ENCODE measurements at places on chromosomes 12 and 14.

DNA sequence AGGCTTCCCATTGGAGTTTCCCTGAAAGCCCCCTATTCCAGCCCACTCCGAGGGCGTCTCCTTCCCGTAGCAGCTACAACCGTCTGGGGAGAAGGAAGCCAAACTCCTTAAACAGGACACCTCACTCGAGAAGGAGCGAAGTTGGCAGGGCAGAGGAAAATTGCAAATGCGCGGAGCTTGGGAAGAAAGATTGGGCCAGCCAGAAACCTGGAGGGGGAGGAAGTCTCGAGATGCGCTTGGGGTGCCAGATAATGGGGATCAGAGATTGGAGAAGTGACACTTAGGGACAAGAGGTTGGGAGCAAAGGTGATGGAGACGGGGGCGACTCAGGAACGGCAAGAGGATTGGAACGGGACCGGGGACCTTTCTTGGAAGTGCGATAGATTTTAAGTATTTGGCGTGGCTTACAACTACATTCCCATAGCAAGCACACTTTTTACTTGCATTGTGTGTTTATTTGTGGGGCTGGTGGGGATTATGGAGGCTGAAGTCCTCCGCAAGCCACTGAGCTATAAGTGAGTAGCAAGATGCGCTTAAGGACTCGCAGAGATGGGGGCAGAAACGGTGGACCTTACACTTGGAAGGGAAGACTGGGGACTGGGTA is 926 bp downstream of the HRK start:
- no peak for DNase-seq

DNA sequence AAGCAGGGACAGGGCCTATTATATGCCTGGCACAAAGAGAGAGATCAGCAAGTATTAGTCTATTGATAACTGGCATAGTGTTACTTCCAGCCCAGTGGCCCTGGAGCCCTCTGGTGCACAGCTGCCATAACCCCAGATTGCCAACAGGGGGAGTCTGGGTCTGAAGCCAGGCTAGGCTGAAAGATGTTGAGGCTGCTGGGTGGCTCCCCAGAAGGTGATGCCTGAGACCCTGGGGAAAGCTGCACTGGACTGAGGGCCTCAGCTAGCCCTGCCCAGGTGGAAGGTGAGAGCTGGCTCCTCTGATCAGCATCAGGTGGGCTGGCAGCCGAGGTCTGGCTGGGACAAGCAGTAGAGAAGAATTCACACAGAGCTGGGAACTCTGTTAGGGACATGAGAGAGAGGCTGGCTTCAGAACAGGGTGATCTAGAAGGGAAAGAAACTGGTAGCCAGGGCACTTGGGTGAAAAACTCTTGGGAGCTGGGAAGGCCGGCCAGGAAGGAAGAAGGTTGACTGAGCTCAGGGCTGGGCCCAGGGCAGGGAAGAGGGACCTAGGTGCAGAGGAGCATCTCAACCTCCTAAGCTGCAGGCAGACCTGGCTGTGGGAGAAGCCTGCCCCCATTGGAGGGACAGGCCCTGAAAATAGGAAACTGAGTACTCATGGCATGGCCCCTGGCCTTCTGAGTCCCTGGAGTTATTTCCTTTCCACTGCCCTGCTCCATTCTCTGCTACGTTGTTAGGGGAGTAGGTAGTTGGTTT is 3.9 kb downstream of the GZMH start:
- peak; percentile 25 for DNase-seq

DNA sequence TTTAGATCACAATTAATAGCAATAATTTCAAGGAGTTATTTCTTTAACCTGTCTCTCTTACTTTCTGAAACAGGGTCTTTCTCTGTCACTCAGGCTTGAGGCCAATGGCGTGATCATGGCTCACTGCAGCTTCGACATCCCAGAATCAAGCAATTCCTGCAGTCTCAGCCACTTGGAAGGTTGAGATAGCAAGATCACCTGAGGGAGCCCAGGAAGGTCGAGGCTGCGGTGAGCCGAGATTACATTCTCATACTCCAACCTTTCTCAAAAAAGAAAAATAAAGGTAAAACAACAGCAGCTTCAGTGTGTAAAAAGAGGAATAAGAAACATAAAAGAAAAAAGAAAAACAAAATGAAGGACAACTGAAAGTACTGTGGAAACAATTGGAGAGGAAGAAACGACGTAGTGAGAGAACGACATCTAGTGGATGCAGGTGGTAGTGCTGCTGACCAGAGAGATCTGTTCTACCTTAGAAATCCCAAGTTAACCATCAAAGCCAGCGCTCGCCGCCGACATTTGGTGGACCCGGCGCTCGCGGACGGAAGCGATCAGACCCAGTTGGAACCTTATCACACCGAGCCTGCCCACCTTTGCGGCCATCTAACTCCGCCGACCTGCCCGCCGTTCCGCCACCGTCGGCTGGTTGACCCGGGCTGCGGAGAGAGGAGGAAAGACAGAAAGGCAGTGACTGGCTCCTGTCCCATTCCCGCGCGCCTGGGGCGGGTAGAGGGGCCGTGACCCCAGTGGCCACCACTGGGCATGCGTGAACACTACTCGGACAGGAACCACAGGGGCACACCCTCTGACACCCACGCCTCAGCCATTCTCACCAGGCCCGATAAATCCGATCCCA is 196.1 kb downstream of the ALG10 start:
- peak; percentile 18 for DNase-seq

GRCh38 chr12:116954710-116955381 is 44.1 kb downstream of the FBXW8 start:
- no peak for DNase-seq

- DNase-seq, result peak; percentile 22
Observed at GRCh38 chr12:121295746-121296617, 527 bp downstream of the CAMKK2 start.

DNA sequence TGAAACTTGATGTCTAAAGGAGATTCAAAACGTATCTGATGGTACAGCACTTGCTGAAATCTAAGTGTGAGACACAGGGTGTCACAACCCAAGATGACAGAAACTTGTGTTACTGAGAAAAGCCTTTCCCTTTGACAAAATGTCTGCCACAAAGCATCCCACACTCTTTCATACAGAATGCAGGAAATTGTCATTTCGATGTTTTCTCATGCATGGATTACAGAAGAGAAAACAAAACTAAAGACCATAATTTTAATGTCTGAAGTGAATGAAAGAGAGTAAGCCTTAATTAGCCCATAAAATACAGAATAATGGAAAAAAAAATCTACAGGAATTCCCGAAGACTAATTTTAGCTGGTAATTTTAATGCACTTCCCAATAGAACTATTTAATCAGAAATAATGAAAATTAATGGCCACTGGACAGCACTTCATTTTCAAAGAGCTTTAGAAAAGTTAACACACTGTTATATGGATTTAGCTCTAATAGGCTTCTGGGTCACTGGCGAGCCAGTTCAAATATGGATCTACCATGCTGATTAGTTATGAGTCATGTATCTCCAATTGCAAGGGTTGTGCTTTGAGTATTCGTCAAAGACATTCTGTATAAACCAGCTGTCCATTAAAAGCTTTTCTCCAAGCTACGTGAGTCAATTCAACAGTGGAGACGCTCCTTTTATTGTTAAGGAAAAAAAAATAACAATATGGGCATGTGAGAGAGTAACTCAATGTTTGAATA is 656.7 kb downstream of the SLC16A7 start:
- no peak for DNase-seq

DNA sequence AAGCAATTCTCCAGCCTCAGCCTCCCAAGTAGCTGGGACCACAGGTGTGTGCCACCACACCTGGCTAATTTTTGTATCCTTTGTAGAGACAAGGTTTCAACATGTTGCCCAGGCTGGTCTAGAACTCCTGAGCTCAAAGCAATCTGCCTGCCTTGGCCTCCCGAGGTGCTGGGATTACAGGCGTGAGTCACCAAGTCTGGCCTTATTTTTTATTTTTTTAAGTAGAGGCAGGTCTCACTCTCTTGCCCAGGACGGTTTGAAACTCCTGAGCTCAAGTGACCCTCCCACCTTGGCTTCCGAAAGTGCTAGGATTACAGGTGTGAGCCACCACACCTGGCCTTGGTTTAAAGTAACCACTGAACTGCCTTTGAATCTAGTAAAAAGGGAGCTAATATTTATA is 56.8 kb downstream of the SPPL3 start:
- DNase-seq, result no peak

DNA sequence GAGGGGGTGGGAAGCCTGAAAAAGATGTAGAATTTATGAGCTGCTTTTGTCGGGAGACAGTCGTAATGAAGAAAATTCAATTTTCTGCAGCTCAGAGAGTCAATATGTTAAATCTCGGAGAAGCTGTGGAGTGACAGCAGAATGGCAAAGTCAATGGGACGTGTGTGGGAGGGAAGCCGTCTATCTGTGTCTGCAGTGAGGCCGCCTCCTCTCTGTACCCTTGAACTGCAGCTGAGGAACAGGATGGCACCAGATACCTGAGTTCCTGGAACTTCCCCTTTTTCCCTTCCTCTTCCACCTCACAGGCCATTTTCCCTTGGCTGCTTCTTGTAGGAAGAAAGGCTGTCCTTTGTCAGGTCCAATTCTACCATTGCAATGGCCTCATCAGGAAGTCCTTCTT is 9.3 kb upstream of the CALCOCO1 start:
- no peak for DNase-seq

GRCh38 chr12:76346798-76347420 is 1.3 kb downstream of the BBS10 start:
- DNase-seq, result no peak

GRCh38 chr14:78181270-78181669 is 11.1 kb downstream of the NRXN3 start:
- no peak for DNase-seq

GRCh38 chr12:4701395-4702190 is 18.6 kb upstream of the GALNT8 start:
- DNase-seq, result no peak

GRCh38 chr14:58061581-58061980 is 90.4 kb downstream of the ARMH4 start:
- DNase-seq, result no peak

DNA sequence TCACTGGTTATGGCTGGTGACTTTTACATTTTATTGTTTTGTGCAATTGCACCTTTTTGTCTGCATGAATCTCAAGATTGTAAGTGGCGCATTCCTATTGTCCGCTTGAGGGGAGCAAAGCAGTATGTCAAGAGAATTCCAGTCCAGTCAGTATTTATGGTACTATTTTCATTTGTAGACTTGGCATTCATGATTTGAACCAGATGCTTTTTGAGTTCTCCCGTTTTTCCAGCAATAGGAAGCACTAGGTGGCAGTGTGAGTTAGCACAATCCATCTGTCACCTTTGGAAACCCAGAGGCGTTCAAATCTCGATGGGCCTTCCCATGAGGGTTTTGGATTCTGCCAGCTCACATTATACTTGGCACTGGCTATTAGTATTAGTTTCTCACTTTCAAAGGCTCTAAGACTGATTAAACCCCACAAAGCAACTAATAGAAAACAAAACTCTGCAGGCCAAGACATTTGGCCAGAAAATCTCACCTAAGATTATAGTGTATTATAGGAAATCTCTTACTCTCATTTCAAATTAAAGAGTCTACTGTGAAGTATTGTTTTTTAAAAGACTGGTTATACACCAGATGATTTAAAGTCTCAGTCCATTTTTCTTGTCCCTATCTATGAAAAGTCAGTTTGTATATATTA is 2.2 kb downstream of the DACT1 start:
- DNase-seq, result no peak

DNA sequence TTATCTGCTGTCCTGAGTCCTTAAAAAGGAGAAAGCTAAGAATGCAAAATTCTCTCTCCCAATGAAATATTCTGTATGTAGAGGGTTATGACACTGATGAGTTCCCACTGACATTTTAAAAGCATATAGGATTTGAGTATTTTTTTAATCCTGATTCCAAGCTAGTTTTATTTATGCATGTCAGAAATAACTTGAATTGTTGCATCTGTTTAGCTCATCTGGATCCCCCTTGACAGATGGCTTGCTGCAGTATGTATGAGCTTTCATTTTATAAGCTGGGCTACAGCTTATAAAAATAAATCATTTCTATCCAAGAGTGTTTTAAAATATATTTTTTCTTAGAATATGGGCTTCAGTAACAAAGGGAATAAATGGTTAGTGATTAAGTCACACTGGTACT is 495.3 kb downstream of the NELL2 start:
- DNase-seq, result no peak

- DNase-seq, result no peak
Observed at GRCh38 chr12:67716817-67717216, 68.3 kb downstream of the DYRK2 start.

DNA sequence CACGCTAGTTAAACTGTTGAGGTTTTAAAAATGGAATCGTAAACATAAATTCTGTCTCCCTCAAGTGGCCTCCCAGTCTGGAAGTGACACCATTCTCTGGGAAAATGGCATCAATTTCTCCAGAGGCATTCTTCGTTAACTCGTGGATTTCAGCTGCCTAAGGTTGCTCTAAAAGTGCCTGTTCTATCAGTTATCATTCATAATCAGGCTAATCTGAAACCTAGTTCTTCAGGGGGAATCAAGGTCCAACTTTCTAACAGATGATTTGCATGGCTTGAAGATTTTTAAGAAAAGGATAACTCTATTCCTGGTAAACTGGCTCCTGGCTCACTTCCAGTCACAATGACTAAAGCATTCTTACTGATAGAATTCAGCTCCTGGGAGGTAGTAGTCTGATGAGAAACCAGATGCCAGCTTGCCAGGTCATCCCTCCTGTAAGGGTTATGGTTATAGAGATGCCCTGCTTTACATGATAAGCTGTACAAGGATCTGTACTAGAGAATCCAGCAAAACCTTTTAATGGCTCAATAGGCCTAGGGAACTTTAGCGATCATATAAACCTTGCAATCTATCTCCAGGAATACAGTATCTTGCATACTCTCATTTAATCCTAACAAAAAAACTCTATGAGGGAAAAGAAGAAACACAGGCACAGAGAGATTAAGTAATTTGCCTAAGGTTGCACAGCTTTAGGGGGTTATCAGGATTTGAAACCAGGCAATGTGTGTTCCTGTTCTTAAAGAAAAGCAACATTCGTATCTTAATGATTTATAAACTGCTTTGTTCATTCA is 1.5 kb downstream of the L3HYPDH start:
- no peak for DNase-seq

DNA sequence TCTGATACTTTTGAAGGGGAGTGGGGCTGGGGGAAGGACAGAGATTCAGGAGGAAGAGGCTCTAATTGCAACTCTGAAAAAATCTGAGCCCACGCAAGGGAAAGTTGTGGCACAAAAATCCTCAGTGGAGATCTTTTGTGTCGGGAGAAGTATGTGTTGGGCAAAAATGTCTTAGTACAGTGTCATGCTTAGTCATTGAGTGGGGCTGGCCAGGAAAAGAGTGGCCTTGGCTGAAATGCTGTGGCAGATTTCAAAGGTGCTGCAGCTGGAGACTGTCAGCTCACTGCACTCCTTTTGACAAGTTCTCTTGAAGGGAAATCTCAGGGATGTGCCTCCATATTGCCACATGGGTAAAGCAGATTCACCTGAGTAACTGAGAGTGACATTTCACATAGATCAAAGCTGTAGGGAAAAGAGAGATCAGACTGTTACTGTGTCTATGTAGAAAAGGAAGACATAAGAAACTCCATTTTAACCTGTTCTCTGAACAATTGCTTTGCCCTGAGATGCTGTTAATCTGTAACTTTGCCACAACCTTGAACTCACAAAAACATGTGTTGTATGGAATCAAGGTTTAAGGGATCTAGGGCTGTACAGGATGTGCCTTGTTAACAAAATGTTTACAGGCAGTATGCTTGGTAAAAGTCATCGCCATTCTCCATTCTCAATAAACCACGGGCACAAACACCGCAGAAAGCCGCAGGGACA is 36.0 kb upstream of the GLIPR1 start:
- no peak for DNase-seq

- DNase-seq, result no peak
Observed at GRCh38 chr12:68772714-68773113, 26.7 kb downstream of the SLC35E3 start.

GRCh38 chr12:6532927-6533652 is 1.2 kb upstream of the GAPDH start:
- no peak for DNase-seq

All from effector memory CD4-positive, alpha-beta T cell (primary cell).